ENCODE measurements at places on chromosomes 12 and 14. TPM values are rescaled to one million over a fixed set of nuclear protein-coding genes. Genes with fewer than 3 reads are reported as not detected.

DNA sequence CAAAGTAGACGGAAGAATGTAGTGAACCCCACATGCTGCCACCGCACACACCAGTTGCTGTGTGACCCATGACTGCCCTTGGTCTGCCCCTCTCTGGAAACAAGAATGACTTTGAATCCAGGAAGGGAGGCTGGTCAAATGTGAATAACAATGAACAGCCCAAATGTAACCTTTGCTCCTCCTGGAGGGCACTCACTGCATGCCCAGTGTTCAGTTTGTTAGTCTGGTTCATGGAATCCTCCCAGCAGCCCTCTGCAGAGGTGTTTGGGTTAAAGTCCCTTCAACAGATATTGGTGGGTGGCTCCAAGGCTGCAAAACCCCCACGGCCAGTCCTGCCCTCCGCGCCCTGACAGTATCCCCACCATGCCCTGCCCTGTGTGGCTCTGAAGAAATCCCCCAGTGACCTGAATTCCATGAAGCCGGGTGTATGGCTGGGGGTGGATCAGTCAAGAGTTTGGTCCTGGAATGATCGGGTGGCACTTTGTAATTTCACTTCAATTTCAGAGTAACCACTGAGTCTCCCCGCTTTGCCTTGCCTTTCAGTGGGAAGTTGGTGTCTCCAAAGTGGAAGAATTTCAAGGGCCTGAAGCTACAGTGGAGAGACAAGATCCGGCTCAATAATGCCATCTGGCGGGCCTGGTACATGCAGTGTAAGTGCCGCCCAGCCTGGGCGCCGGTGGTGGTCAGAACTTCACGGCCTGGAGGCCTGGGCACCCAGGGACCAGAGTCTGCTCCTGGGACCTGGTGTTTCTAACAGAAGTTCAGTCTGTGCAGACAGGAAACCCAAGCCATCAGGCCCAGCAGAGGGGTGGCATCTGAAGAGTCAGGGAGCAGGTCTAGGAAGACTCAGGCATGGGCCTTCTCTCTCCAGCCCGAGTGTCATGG, 47.1 kb downstream of the IL31 start:
- DNase-seq, result no peak

The CD163 gene
- total RNA-seq, result 705 TPM

The OVCH1 gene
- 0.46 TPM for total RNA-seq

DNA sequence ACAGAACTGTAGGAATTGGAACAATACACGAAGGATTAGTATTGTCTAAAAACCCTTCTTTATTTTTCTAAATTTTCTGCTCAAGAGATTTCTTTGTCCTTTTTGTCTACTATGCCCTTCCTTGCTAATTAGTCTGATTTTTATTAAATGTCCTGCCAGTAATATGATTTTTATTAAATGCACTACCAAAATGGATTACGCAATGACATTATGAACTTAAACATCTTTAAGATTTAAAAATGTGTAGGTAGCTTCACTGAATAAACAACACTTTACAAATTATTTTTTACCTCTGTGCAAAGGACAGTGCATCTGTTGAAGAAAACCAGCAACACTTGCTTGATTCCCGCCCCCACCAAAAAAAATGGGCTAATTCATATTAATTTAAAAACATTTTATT, 8.2 kb upstream of the PAX9 start:
- DNase-seq, result no peak

GRCh38 chr14:105475269-105476096, 862 bp downstream of the CRIP2 start:
- DNase-seq, result peak; percentile 89

The IL23A gene
- total RNA-seq, result not detected

GRCh38 chr12:10220398-10221077, 7.9 kb downstream of the GABARAPL1 start:
- no peak for DNase-seq

DNA sequence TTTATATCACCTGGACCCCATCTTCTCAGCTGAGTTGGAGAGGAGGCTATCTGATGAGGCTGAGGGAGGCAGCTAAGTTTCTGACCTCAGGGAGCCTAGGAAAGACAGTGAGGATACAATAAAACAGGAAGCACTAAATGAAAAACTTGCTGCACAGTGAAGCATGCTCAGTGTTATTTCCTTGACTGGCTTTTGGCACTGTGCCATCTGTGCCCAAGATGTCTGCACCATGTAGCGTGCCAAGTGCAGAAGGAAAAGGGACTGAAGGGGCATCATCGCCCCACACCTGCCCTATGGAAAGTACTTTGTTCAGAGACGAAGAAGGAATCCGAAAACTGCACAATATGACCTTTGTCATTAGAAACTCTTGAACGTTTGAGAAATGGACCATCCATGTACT, 102.7 kb downstream of the ANO4 start:
- no peak for DNase-seq

- no peak for DNase-seq
Observed at GRCh38 chr14:74459289-74459946, 33.4 kb upstream of the SYNDIG1L start.

DNA sequence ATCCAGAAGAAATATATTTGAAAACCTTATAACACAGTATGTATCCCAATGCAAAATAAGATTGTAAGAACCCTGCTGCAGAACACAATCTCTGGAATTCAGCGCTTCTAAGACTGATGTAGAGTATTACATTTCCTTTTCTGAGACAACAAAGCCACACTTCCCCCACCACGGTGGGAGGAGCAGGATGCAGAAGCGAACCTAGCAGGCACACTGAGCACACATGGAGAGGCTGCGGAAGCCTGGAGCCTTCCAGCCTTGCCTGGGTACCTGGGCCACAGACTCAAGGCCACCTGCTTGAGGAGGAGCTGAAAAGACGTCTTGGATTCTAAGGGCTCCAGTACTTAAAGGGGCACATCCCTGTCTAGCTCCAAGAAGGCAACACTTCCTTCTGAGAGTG, 46.4 kb downstream of the TCHP start:
- DNase-seq, result no peak

DNA sequence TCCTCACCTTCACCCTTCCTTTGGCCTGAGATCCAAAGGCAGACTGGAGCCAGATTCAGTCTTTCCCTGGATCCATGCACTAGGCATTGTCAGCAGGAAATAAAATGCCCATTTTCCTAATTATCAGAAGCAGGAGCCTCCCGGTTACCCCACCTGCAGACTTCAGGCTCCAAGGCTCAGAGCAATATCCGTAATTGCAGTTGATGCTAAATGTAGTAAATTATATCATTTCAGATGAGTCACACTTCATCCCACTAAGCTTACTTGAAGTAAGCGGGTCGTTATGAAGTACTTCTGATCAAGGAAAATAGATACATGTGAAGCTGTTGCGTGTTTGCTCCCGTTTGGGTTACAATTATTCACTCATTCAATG, 110.7 kb upstream of the SFSWAP start:
- no peak for DNase-seq

DNA sequence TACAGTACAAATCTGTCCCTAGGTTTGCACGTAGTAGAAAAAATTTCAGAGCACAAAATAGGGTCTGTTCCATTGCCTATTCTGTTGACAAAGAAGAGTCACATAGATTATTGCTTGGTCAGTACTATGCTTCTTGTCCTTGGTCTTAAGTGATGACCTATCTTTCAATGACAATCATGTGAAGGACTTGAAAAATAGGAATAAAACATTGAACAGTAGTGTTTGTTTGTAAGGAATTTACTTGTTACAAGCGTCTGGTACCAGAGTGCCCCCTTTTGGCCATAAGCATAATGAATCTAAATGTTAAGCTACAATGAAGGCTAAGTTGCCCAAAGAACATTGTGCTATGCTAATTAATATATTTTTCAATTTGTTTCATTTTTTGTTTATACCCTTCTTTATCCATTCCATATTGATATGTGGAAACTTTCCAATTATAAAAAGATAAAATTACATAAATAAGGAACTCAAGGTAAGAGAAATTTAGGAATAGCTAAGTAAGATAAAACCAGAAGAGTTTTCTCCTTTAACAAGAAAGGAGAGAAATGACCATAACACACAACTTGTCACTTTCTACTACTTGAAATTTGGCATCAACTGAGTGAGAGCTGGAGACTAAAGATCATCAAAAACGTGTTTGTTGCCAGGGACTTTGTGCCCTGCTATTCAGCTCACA, 204.7 kb downstream of the EPS8 start:
- DNase-seq, result no peak

DNA sequence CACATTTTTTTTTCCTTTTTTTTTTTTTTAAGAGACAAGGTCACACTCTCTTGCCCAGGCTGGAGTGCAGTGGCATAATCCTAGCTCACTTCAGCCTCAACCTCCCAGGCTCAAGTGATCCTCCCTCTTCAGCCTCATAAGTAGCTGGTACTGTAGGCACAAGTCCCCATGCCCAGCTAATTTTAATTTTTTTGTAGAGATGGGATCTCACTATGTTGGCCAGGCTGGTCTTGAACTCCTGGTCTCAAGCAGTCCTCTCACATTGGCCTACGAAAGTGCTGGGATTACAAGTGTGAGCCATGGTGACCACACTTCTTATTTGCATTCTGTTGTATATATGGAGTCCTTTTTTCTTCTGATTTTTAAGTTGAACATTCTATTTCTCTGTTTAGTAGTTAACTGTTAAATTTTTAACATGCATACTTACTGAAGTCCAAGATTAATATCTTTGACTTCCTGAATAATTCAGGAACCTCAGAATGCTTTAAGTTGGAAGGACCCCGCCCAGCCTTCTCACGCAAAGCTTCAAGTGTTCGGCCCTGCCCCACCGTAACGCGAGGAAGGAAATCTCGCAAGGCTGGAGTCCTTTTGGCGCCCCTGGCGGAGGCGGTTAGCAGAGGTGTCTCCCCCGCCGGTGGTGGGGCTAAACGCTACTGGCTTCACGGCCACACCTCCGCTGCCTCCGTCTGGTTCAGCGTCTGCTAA, 21.6 kb downstream of the SPATS2 start:
- DNase-seq, result peak; percentile 89

- DNase-seq, result no peak
Observed at GRCh38 chr14:34489324-34489723, 27.3 kb upstream of the SPTSSA start.

- DNase-seq, result no peak
Observed at GRCh38 chr12:72133497-72134055, 138.6 kb upstream of the TRHDE start.

DNA sequence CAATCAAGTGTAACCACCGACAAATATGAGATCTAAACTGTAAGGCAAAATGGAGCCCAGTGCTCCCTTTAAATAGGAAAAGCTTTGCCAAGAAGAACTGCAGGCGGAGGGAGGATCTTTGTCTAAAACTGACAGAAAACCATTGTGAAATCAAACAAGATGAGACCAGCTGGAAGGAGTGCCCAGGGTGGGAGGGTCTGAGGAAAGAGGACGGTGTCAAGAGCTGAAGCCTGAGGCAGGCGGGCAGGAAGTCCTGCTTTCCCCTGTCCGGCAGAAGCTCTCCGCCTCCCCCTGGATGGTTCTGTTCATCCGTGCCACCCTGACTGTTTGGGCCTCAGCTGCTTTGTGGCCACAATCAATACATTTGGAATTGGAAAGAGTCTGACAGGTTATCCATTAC, 37.5 kb downstream of the CDC42BPB start:
- DNase-seq, result peak; percentile 82

DNA sequence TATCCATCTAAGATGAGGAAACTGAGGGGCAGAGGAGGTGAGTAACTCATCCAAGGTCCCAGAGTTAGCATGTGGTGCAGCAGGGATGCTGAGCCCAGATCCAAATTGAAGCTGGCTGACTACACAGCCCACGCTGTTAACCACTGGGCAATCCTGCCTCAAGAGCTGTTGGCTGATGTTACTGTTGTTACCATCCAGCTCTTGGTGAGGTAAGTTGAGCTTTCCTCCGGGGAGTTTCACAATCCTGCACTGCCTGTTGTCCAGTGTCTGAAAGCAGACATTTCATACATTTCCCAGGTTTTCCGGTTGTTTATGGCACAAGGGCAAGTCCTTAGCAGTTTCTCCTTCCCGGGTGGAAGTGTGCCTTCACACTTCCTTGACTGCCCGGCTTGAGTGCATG, 14.5 kb downstream of the CYP46A1 start:
- DNase-seq, result peak; percentile 43

The GARIN6 gene
- not detected for total RNA-seq

DNA sequence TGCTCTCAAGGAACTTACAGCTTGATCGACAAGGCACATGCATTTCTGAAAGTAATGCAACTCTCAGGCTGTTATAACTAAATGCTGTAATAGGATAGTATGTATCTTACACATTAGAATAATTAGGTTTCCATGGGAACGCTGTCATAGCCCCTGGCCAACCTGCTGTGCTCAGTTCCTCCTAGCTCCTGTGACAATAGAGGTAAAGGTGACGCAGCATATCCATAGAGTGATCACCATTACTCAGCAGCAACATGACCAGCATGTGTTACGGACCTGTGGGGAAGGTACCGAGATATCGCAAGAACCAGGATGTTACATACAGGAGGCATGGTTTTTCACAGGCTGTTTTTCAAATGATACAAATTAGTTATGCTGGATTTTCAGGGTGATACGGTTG, 150.7 kb downstream of the CAND1 start:
- no peak for DNase-seq

- peak; percentile 93 for DNase-seq
Observed at GRCh38 chr12:96399120-96399918, 920 bp downstream of the CDK17 start.
